Kasumi-1 (cell line): ENCODE measurements at places on chromosomes 4 and X.

DNA sequence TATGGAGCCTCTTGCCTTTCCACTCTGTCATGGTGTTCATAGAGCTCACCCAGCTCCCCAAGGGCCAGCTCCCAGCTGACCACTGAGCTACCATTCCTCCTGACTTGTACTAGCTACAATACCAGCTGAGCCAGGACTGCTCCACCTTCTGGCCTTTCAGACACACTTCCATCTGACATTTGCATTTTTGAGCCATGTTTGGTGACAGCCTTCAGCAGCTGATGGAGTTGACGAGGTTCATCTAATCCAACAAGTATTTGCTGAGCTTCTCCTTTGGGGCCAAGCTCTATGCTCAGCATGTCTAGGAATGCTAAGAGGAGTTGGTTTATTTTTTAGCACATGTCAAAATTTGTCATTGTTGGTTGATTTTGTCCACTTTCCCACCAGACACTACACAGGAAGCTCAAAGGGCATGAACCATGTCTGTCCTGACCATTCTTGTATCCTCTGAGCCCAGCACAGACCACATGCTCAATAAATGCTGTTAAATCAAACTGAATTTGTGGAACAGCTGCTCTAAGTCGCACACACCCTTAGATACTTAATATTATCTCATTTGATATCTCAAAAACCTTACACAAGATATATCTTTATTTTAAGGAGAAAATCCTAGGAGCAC, 142.6 kb upstream of the PPARGC1A start:
- peak; percentile 59 for DNase-seq

GRCh38 chr4:3485886-3486540, 22.9 kb downstream of the DOK7 start:
- DNase-seq, result no peak

GRCh38 chr4:74045247-74045646, 6.8 kb upstream of the CXCL3 start:
- no peak for DNase-seq

DNA sequence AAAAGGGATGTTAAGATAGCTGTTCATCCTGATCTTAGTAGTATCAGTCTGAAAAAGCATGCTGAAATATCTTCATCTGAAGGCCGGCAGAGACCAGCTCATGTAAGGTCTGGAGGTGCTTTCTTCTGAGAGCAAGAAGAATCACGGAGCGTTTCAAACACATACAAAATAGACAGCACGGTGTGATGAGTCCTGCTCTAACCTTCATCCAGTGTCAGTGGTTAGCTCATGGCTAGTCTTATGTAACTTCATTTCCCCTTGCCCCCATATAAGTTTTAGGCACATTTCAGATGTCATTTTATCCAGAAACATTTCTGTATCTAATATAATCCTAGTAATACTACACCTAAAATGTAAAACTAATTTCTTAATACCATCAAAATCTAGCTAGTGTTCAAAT, 27.8 kb downstream of the ADD1 start:
- DNase-seq, result no peak

- no peak for DNase-seq
Observed at GRCh38 chr4:176883108-176883550, 90.4 kb upstream of the VEGFC start.

GRCh38 chrX:3592184-3592583, 121.3 kb downstream of the PRKX start:
- no peak for DNase-seq

- no peak for DNase-seq
Observed at GRCh38 chrX:120677004-120677652, 47.3 kb upstream of the C1GALT1C1 start.

DNA sequence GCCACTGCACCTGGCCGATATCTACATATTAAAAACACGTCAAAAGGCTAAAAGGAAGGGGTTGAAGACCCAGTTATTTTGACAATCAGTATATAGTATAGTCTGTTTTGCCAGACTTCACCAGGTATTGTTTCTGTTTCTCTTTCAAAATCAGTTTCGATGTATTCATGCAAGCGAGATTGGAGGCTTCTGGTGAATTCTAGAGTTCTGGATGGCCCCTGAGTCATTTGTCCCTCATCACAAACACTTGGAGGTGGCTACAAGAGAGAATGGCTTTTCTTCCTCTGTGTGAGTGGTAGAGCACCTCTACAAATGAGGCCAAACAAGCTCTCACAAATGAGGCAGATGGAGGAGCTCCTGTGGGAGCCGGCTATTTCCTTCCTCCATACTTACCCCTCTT, 68.6 kb upstream of the ADGRG2 start:
- DNase-seq, result no peak

DNA sequence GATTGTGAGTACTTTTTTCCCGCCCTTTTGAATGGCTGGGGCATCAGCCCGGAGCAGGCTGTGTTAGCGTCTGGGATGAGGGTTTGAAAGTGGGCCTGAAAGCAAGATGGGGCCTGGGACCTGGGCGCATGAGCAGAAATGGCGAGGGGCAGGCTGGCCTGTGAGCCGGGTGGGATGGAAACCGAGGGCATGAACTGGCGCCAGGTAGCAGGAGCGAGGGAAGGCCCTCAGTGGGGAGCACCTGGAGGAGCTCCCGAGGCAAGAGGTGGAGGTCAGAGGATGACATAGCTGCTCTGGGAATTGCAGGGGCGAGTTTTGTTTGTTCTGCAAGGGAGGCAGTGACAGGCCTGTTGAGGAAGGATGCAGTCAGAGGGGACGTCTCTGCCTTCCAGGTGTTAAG, 68.6 kb downstream of the RGS12 start:
- no peak for DNase-seq

GRCh38 chr4:9800848-9801247, 19.4 kb downstream of the DRD5 start:
- no peak for DNase-seq

DNA sequence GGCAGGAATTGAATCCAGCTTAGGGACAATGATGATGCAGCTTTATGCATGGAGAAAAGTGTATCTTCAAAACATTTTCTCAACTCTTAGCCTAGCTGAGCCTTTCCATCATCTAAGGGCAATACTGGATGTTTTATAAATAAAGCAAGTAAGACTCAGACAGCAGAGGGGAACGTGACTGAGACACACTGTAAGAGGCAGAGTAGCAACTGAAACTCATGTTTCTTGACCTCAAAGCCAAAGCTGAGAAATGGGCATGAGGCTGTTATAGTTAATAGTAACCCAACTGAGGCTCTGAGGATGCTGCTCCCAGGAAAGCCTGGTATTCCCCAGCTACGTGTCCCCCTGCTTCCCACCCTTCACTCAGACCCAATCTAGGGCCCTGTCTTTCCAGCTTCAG, 44.6 kb downstream of the ARHGEF9 start:
- DNase-seq, result no peak

GRCh38 chr4:188106454-188106853, 2.9 kb downstream of the TRIML2 start:
- DNase-seq, result no peak

GRCh38 chr4:6469144-6469543, 3.3 kb downstream of the PPP2R2C start:
- no peak for DNase-seq

DNA sequence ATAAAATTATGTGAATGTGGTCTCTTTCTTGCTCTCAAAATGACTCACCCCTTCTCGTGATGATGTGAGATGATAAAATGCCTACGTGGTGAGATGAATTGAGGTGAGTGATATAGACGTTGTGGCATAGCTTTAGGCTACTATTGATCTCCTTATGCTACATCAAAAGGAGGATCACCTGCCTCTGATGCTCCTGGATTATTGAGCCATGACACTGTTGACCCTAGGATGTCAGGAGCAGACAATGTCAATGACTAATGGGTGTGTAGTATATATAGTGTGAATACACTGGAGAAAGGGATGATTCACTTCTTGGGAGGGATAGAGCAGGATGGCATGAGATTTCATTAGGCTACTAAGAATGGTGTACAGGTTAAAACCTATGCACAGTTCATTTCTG, 210.7 kb upstream of the PRPS2 start:
- no peak for DNase-seq

DNA sequence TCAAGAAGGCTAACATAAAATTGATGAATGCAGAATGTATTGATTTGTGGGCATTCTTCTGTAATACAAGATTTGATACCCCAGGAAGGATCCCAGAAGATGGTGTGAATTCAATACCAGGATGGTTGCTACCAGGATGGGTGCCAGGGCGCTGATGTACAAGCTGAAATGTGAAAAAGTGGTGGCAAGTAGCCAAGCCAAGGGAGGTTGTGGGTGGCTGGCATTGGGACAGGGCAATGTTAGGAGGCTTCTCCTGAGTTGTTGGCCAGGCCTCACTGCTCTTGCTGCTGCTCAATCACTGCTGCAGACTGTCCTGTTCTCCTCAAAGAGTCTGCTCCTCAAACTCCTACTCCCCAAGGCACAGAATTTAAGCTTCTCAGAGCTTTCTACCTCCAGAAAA, 77.1 kb downstream of the RBM46 start:
- DNase-seq, result no peak

- DNase-seq, result peak; percentile 7
Observed at GRCh38 chr4:186104114-186104889, at the start of gene FAM149A. FAM149A (plus strand) TSS chr4:186104704.

GRCh38 chr4:136687118-136687517, 845.2 kb downstream of the PCDH18 start:
- no peak for DNase-seq

GRCh38 chrX:123959281-123960063, 2.0 kb upstream of the STAG2 start:
- DNase-seq, result peak; percentile 36

DNA sequence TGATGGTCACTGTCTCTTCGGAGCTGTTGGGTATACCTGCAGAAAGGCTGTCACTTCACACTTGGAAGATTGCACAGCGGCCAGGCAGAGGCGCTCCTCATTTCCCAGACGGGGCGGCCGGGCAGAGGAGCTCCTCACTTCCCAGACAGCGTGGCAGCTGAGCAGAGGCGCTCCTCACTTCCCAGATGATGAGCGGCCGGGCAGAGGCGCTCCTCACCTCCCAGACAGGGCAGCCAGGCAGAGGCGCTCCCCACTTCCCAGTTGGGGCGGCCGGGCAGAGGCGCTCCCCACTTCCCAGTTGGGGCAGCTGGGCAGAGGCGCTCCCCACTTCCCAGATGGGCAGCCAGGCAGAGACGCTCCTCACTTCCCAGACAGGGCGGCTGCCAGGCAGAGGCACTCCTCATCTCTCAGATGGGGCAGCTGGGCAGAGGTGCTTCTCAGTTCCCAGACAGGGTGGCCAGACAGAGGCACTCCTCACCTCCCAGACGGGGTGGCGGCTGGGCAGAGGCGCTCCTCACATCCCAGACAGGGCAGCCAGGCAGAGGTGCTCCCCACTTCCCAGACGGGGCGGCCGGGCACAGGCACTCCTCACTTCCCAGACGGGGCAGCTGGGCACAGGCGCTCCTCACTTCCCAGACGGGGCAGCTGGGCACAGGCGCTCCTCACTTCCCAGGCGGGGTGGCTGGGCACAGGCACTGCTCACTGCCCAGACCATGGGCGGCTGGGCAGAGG, 18.8 kb downstream of the PABPC1L2B start:
- DNase-seq, result no peak

DNA sequence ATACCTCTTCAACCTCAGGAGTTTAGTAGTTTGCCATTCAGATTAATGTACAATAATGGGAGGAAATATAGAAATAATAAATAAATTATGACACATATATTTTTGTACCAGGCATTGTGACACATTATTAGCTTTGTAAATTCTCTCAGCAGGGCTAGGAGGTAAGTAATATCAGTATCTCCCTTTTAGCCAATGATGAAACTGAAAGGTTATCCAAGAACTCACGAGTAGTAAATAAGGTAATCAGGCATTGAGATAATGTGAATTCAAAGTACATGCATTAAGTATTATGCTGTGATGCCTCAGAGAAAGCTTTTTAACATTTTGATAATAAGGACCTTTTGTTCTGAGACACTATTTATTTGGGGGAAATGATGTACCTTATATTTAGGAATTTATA, 5.3 kb upstream of the ARAP2 start:
- no peak for DNase-seq

GRCh38 chr4:169305651-169306050, 34.9 kb upstream of the SH3RF1 start:
- no peak for DNase-seq

GRCh38 chr4:41967392-41967791, 14.2 kb upstream of the DCAF4L1 start:
- no peak for DNase-seq

DNA sequence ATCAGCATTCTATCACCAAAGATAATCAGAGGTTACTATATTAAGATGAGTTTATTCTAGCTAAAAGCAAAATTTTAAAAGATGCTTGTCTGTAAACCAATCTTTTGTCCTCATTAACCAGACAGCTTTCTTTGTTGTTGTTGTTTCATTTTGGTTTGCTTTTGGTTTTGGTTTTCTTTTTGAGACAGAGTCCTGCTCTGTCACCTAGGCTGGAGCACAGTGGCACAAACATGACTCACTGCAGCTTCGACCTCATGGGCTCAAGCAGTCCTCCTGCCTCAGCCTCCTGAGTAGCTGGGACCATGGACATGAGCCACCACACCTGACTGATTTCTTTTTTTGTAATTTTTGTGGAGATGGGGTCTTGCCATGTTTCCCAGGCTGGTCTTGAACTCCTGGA, 102.9 kb downstream of the COX18 start:
- DNase-seq, result no peak

DNA sequence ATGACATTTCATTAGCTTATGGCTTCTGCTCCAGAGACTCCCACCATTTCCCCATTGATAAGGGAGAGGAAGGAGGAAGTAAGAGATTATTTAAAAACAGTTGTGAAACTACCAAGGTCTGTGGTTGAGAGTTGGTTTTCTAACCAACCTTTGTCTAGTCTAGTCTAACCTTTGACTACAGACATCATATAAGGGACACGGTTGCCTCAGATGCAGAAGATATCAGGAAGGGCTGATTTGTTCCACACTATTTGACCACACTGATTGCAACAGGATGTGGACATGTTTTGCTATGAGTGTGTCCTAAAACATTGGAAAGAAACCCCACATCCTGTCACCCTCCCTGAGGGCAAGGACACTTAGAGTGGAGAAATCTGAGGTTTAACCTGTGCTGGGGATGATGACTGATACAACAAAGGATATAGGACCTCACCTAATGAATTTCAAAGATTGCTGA, 53.0 kb downstream of the COQ2 start:
- DNase-seq, result peak; percentile 43

GRCh38 chrX:149818652-149819051, 36.9 kb downstream of the MAGEA9 start:
- DNase-seq, result no peak

DNA sequence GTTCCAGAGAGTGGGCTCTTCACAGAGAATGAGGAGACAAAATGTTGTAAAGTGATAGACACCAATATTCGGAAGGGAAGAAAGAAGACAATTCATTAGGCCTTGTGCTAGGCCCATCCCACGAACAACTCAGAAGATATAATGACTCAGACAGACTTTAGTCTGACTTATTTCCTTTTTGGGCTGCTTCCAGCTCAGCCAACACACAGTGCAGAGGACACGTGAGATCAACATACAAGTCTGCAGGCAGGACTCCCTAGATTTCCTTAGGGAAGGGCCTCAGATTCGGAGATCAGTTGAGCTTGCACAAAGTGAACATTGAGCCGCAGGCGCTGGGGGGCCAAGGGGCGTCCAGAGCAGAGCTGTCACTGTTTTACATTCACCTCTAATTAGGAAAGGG, 290.7 kb upstream of the TENM3 start:
- DNase-seq, result peak; percentile 63
